ENCODE measurements at places on chromosomes 16 and 17. TPM values are rescaled to one million over a fixed set of nuclear protein-coding genes. Genes with fewer than 3 reads are reported as not detected.

DNA sequence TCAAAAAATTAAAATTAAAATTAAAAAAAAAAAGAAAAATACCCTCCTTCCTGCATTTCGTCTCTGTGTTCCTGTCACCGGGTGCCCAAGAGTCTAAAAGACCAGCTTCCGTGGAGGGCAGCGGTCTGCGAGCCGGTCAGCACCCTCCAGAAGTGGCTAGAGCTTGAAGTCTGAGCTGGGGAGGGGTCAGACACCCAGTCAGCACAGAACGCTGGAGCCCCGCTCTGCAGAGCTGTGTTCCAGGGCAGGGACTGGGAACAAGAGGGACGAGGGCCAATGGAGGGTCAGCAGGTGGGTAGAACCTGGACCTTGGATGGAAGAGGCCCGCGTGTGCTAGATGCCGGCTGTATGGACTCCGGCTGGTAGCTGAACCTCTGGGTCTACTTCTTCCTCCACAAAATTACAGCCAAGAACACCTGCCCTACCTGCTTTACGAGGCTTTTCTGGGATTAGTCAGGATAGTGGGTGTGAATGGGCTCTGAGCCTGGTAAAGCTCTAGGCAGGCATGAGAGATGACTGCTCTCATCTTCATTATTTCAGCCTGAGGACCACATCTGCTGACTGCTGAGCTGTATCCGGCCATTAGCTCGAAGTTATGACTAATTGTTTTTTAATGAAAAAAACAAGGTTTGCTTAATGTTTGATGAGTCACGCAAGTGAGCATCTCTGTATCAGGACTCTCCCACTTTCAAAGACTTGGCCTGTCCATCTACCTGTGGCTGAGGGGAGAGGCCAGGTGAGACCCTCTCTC, 5.9 kb downstream of the TRPV1 start:
- no peak for DNase-seq

DNA sequence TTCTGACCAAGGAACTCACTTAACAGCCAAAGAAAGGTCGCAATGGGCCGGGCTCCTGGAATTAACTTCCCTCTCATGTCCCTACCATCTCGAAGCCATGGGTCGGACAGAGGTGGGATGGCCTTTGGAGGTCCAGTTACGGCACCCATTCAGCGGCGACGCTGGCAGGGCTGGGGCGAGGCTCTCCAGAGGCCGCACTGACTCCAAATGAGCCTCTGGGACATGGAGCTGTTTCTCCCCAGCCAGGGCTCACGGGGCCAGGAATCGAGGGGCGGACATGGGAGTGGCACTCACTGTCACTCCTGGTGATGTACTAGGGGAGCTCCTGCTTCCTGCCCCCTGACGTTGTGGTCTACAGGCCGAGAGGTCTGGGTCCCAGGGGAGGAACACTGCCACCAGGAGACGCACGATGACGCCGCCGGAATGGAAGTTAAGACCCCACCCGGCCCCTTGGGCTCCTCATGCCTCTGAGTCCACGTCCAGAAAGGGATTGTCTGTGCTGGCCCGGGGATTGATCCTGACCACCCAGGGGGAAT, 60.7 kb upstream of the METRNL start:
- no peak for DNase-seq

DNA sequence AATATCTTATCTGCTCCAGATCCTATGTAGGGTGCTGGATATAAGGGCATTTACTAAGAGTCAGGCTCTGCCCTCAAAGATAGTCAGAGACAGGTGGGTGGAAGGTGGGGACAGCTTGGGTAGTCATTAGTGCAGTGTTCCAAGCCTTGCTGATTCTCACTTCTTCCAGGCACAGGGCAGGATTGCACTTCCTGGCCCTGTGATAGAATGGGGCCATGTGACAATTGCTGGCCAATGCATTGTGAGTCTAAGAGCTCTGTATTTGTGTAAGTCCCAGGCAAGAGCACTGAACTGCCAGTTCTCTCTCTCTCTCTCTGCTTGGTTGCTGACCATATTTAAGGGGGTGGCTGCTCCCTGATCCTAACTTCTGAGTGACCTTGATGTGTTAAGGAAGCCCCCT, 112.1 kb downstream of the C16orf78 start:
- DNase-seq: peak; percentile 26

- no peak for DNase-seq
Measured at GRCh38 chr16:322476-323143, 29.9 kb downstream of the AXIN1 start.

- DNase-seq: no peak
Measured at GRCh38 chr17:17231621-17232302, 5.2 kb downstream of the FLCN start.

DNA sequence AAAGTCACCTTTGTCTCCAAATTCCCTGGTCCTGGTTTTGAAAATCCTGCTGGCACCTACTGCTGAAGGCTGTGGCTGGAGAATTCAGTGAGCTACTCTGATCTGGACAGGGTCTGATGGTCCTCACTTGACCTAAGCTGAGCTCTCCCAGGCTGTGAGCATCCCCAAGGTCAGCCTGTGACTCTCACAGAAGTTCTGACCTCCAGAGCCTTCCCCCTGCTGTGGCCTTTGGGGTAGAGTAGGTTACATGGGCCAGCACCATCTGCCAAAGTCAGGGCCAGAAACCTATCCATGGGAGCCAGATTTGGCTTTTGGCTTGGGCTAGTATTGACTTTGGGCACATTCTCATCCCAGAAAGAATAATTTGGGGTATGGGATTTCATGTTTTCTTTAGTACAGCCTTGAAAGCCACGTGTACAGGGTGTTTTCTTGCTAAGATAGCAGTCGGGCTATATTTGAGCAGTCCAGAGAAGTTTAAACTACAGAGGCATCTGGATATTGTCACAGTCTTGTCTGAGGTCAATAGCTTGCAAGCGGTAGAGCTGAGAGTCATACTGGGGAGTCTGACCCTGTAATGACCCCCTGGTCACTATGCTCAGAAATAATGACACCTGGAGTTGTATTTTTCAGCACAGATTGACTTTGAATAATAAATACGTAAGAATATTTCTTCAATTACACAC, 6.2 kb upstream of the AGRP start:
- DNase-seq: no peak

The SMYD4 gene
- total RNA-seq: 23.6 TPM

- no peak for DNase-seq
Measured at GRCh38 chr17:82272495-82273326, 789 bp downstream of the CSNK1D start.

The GPS1 gene
- 85.8 TPM for total RNA-seq

DNA sequence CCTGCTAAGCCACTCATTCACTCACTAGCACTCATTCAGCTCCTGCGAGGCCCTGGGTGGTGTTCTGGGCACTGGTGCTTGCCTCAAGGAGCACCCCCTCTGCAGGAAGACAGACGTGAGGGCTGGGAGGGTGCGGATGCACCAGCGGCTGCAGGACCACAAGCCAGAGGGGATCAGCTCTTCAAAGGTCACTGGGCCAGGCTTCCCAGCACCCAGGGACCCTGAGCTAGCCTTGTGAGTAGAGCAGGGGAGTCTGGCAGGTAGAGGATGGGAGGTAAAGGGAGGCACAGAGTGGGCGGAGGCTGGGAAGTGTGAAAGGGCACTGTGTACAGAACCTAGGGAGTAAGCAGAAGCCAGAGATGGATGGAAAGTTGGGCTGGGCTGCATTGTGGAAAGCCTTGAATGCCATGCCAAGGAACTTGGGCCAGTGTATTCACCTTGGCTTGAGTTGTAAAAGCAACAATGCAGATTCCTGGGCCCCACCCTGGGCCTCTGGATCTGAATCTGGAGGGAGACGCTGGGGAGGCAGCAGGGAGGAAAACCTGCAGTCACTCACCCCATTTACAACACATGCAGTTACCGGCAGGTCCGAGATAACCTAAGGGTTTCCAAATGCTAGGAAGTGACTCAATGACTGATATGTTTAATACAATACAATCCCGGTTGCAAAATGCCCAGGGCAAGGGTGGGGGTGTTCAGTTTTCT, 1.7 kb downstream of the IL4R start:
- peak; percentile 91 for DNase-seq

The GNG13 gene
- total RNA-seq: not detected

The ESRP2 gene
- 0.71 TPM for total RNA-seq

DNA sequence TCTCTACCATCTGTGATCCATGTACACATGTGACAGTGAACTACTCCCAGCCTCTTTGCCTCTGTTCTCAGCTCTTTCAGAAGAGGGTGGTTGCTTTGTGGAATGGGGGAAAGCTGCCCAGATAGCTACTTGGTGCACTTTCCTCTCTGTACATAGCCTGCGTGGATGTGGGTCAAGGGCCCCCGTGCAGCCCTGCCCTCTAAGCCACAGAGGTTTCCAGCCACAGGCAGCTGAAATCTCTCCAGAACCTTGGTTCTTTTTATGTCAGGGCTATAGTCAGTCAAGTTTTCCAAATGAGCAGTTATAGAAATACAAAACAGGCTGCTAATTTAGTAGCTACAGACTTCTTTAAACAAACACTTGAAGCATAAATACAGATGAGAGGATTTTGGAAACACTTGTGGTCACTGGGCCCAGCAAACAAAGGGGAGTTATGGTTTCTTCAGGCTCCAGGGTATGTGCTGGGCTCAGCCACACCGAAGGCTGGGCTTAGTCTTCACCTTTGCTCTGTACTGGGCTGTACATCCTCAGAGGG, 199.7 kb upstream of the ASIC2 start:
- DNase-seq: no peak

Data from mesenteric fat pad (tissue), 1 donor.